ENCODE measurements at places on chromosomes 3 and 15. TPM values are rescaled to one million over a fixed set of nuclear protein-coding genes. Genes with fewer than 3 reads are reported as not detected.
A peak's percentile ranks its signal among the peaks of the same experiment; 100 is the strongest.

Gene CDHR4
- 0.28 TPM for polyA plus RNA-seq

Gene IMPG2
- polyA plus RNA-seq: 0.08 TPM

Gene ROPN1B
- 0.13 TPM for polyA plus RNA-seq

Gene POPDC2
- 140 TPM for polyA plus RNA-seq

Gene REC114
- not detected for polyA plus RNA-seq

Gene HCLS1
- 2.8 TPM for polyA plus RNA-seq

Gene FETUB
- polyA plus RNA-seq: not detected

Gene ACOX2
- 2.4 TPM for polyA plus RNA-seq

DNA sequence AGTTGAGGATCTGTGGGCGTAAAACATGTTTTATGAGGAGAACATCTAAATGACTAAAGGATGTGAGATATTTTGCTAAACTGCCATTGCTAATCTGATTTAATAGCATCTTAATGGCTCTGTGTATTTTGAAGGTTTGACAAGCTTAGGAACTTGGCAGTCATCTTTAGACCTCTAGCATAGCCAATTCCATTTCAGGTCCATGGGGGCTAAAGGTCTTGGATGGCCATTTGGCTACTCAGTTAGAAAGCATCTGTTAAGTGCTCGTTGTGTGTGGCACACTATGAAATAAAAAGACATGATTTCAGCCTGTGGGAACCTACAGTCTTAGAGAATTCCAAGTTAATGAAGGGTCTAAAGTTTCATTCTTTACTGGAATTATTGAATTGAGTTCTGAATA, 236.2 kb downstream of the IL5RA start:
- no peak for DNase-seq

DNA sequence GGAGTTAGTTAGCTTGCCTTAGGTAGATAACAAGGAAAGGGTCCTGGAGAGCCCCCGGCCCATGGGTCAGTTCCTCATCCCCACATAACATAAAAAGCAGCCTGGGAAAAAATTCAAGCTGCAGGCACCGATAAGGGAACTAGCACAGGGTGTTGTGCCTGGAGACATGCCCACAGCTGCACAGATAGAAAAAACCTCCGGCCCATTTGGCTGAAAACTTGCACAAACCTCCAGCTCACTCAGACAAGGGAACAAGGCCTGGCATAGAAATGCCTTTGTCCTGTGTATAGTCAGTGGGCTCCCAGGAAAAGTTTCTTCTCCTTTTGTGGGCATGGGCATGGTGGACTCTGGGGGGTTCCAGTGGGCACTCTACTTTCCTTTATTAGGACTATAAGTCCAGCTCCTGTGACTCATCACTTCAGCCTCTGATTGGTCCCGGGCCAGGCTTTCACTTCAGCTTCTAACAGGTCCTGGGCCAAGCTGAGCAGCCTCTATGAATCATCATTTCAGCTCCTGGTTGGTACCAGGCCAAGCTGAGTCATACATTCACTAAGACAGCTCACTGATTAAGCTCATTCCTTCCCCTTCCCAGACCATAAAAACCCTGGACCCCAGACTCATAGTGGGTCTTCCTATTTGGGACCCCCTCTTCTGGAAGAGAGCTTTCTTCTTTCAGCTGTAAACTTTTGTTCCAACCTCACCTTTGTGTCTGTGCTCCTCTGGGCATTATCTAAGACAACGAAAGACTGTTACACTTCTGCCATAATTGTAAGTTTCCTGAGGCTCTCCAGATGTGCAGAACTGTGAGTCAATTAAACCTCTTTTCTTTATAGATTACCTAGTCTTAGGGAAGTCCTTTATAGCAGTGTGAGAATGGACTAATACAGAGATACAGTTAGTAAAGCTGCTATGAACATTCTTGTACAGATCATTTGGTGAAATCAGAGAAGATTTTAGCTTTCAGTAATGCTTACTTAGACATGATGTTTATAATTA, 348.0 kb upstream of the DPPA4 start:
- DNase-seq: peak; percentile 73

DNA sequence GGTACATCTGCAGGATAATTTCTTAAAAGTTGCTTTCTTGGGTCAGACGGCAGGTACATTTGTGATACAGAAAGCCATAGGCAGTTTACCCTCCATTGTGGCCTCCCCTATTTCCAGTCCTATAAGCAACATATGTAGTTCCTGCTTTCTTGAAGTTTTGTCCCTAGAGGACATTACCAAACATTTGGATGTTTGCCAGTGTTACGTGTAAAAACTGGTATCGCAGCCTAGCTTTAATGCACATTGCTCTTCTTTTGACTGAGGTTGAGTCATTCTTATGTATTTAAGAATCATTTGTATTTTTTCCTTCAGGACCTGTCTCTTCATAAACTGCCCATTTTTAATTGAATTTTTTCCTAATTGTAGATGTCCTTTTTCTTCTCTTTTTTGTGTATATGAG, 114.3 kb downstream of the DIPK2A start:
- no peak for DNase-seq

- no peak for DNase-seq
Observed at GRCh38 chr3:63922491-63923199, 10.5 kb upstream of the SCAANT1 start.

- DNase-seq: peak; percentile 87
Observed at GRCh38 chr3:134291319-134292254, 40.9 kb upstream of the RYK start.

GRCh38 chr3:43004282-43004681, 25.2 kb downstream of the GASK1A start:
- no peak for DNase-seq

- DNase-seq: no peak
Observed at GRCh38 chr3:9121366-9122001, 128.0 kb downstream of the SRGAP3 start.

GRCh38 chr15:57146506-57147201, 228.2 kb downstream of the TCF12 start:
- no peak for DNase-seq

DNA sequence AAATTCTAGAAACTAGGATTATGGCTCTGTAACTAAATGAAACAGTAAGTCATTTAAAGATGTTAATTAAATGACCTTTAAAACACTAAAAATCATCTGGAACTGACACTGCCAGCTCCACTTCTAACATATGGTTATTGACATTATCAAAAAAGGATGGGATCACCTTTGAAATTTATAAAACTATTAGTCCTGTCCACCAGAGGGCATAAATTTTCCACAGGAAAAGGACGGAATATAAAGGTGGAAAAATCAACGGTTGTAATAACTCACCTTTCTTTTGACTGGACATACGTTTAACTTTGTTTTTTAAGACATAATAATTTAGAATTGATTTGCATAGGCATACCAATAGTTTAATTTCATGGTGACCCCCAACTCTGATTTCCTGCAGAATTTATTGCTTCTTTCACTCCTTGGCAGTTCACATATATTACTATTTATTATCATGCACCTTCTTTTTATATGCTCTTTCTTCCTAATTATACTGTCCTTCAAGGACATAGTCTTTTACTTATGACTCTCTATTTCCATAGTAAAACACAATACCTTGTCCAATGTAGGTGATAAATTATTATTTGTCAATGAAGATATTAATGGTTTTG, 345.7 kb downstream of the CADM2 start:
- no peak for DNase-seq

DNA sequence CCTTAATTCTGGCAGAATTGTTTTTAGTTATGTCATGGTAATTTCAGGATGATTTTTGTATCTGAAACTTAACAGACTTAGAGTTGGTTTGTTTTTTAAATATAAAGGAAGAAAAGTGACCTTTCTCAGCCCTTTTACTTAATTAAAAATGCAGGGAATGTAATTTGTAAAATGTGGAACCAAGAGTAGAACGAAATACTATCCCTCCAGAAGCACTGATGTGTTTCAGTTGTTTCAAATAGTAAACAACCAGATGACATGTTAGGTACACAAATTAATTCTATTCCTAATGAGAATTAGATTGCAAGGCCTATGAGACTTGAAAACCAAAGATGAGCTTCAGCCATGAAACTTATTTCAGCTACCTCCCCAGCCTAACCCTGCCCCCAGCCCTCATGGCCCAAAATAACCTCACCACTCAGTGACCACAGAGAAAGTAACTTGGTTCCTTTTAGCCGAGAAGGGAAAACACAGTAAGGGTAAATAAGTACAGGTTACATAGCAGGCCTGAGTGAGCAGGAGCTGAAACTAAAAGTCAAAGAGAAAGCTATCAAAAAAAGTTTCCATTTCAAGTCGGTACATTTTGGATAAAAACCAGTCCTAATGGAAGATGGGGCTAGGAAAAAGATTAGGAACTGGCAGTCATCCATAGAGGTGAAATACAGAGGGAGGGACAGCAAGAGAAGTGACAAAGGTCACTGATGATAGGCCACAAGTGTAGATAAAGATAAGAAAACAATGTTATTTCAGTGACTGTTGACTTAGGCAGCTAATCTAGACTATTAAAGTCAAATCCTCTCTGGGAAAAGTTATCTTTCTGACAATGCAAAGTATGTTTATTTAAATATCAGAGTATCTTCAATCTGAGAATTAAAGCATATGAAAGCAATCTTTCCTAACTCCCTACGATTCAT, 23.2 kb downstream of the SENP8 start:
- DNase-seq: no peak

DNA sequence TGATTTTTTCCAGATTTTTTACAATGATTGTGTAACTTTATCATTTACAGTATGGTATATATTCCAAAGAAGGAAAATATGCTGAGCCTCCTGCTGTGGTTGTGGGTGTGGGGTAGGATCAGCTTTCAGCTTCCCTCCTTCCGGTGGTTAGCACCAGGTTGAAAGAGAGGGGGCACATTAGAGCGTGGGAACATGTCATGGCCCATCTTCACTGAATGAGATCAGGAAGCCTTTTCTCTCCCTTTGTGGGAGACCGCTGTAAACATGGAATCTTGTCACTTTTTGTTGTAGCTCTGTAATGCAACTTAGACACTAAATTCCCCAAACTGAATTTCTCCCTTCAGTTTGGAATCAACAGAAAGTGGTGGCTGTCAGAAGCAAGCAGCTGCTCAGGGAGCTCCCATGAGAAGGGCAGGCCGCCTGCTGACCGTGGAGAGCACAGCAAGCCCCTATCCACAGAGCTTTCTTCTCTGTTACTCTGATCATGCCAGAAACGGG, 86.7 kb upstream of the LIMD1 start:
- peak; percentile 73 for DNase-seq

DNA sequence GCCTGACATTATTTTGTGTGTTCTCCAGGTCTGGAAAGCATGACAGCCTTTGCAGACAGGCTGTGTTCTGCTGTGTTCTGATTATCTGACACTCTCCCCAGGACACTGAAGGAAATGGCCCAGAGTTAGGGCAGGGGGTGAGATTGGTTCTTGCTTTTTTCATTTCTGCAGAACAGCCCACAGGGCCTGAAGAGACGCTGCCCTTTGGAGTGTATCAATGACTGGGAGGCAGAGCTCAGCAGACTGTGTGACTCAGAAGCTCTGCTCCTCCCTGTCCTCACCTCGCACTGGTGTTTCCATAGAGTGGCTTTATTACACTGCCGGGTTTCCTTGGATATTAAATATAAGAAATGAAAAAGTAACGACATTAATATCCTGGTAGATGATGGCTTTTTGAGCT, 523.6 kb downstream of the NTRK3 start:
- DNase-seq: no peak

DNA sequence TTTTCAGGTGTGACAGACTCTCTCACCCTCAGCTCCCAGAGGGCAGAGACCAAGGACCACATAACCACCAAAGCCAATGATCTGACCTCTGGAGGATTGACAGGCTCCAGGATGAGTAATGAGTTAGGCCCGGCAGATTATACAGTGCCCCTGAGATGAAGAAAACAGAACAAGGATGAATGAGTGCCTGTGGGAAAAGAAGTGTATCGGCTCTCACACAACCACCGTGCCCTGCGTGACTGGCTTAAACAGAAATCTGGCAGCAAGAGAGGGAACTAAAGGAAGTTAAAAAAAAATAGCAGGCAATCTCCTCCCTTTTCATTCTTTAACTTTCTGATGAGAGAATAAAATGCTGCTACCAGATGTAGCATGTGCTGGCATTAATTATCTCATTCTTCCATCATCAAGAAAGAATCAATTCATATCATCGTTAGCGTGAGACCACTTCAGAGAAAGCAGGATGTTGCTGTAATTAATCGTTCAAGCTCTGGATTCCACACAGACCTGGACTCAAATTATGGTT, 227.5 kb upstream of the COL8A1 start:
- DNase-seq: no peak

- DNase-seq: no peak
Observed at GRCh38 chr3:42681361-42682038, 3.8 kb upstream of the KLHL40 start.

GRCh38 chr15:34613997-34614396, 30.5 kb upstream of the GOLGA8B start:
- DNase-seq: no peak

DNA sequence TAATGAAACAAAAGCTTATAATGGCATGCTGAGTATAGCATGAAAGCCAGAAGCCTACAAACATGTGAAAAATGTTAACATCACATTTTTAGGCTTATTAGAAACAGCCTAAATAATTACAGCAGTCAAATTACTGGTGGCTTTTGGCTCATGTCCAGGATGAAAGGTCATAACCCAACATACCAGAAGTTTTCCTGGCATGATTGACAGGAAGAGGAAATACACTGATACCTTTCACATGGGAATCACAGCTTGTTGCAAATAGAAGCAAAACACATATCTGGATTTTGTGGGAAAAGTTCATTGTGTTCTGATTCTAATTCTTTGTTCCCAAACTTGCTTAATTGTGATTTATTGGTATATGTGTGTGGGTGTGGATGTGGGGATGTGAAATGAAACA, 393.5 kb upstream of the ARRDC4 start:
- DNase-seq: no peak

GRCh38 chr3:187136936-187137335, 2.4 kb downstream of the RPL39L start:
- no peak for DNase-seq

DNA sequence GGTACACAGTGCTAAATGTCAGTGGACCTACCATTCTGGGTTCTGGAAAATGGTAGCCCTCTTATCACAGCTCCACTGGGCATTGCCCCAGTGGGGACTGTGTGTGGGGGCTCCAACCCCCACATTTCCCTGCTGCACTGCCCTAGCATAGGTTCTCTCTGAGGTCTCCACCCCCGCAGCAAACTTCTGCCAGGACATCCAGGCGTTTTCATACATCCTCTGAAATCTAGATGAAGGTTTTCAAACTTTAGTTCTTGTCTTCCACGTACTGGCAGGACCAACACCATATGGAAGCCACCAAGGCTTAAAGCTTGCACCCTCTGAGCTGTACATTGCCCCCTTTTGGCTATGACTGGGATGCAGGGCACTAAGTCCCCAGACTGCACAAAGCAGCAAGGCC, 788.2 kb upstream of the ALCAM start:
- DNase-seq: no peak

DNA sequence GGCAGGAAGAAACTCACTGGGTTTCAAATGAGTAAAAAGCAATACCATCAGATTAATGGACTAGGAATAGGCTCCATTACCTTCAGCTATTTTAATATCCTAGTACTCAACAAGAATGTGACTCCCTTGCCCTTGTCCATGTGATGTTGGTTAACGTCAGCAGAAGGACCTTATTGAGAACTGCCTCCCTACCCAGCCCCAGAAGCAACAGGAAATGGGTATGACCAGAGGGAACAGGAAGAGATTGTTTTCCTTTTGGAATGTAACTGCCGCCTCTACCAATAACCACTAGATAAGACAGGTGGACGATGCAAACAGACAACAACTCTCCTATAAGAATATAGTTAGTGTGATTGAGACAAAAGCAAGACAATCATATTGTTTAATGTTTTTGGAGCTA, 10.4 kb upstream of the MME start:
- DNase-seq: no peak

GRCh38 chr15:45377609-45378148, 665 bp downstream of the GATM start:
- DNase-seq: peak; percentile 73
